ENCODE measurements at places on chromosomes 7 and 10.

GRCh38 chr10:24363070-24363469 is 154.1 kb downstream of the KIAA1217 start:
- no peak for DNase-seq

DNA sequence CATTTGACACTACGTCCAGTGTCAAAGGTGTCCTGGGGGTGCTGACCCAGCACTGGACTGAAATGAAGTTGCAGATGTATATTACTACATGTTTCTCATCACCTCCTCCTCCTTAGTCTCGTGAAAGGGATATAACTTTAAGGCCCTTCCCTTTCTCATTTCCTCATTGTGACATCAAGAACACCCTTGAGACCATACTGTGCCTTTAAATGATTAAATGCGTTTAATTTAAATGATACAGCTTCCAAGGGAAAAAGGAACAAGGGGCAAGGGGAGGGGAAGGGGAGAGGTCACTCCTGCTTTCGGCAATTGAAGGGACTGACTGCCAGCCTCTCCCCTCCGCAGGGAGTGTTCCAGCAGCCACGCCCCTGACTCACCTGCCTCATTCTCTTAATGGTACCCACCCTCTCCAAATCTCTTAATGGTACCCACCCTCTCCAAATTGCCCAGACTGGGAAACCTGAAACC is 80.5 kb upstream of the KMT2E start:
- no peak for DNase-seq

DNA sequence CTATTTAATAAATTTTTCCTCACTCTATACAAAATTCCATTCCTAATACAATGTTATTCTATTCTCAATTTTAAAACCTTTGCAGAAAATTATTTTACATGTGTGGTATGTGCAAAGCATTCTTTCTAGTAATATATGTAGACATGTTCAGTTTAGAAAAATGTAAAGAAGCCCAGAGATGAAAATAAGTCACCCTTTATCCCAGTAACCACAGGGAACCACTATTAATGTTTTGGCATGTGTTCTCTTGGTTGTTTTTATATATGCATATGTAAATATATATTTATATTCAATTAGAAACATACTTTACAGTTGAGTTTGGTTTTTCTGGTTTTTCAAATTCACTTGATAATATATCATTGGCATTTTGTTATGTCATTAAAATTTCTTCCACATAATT is 14.8 kb upstream of the GLCCI1 start:
- DNase-seq, result no peak

DNA sequence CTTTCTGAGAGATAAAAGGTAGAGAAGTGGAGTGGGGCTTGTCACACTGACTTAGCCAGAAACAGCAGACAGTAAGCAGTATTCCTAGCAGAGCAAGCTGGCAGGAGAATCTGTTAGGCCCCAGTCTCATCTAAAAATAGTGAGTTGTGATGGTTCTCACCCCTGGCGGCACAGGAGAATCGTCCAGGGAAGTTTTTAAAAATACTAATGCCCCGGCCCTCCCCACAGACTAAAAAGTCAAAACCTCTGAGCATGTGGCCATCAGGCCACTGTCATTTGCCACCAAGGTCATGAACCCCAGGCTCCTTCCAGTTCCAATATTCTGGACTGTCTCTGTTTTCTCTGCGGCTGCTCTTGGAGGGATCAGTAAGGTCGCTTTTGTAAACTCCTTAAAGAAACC is 34.0 kb downstream of the LYZL1 start:
- DNase-seq, result no peak

GRCh38 chr7:41592236-41592635 is 110.7 kb downstream of the INHBA start:
- DNase-seq, result no peak

DNA sequence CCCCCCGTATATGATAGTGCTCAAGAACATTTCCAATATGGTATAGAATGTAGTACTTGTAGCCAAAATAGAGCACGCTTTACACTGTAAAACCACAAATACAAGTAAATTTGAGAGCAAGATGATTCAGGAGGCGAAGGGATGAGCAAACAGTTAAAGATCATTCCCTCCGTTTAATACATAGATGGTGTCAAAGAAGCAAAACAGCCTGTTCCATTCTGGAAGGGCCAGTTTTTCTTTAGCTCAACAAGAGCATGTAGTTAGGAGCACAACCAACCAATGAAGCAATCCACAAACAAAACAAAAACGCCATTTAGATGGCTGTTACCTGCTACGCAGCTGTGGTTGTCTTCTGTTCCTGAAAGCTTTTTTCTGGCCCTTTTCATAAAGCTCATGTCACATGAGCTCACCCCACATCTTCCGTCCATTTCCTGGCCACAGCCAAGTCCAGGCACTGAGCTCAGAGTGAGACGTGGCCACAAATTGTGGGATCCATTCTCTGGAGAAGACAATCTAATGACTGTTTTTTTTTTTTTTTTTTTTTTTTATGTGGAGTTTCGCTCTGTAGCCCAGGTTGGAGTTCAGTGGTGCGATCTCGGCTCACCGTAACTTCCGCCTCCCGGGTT is 185.6 kb downstream of the FANK1 start:
- no peak for DNase-seq

GRCh38 chr7:36742911-36743775 is 18.8 kb upstream of the AOAH start:
- DNase-seq, result no peak

GRCh38 chr7:112495810-112496462 is 15.1 kb downstream of the LSMEM1 start:
- DNase-seq, result no peak

GRCh38 chr10:84546609-84547008 is 218.2 kb downstream of the CCSER2 start:
- DNase-seq, result no peak
